ENCODE measurements at places on chromosomes 7 and 10.

GRCh38 chr7:137731436-137731835 lies 115.3 kb downstream of the DGKI start:
- DNase-seq = no peak

- DNase-seq = no peak
Measured at GRCh38 chr10:46520941-46521340, 35.5 kb downstream of the GPRIN2 start.

GRCh38 chr10:35126062-35126529 lies 550 bp upstream of the CREM start:
- DNase-seq = no peak

GRCh38 chr10:61263518-61263917 lies 189.7 kb downstream of the TMEM26 start:
- no peak for DNase-seq

- DNase-seq = no peak
Measured at GRCh38 chr7:133484086-133484485, 231.2 kb downstream of the EXOC4 start.
